CD4-positive, alpha-beta T cell treated with Interleukin-12 subunit alpha and Interleukin-12 subunit beta, for 1 hour (primary cell): ENCODE measurements at places on chromosomes 3 and 15.

DNA sequence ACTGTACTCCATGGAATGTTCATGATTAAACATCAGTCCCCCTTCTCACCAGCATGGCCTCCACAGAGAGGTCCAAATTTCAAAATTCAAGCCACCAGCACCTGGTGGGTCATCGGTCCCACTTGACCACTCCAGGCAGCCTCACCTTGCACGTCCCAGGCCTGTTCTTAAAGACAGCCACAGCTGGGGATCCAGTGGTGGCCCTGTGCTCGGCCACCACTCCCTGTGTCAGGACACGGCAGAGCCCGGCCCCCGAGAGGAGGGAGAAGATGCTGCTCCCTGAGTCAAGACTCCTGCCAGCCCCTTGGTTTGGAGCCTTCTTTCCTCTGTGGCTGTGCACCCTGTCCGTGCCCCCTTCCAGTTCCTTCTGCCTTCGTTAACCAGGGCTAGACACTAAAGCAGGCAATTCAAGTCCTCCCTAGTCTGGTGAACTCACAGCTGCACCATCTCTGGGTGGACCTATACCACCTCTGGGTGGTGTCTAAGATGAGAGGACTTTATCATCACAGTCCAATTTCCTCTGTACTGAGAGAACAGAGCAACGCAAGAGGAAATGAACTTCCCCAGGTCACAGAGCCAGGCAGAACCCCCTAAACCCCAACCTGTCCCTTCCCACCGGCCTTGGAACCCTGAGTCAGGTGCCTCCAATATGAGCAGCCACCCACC is 97.1 kb downstream of the MEGF11 start:
- DNase-seq: no peak

GRCh38 chr3:64141476-64141875 is 83.8 kb downstream of the PRICKLE2 start:
- no peak for DNase-seq

DNA sequence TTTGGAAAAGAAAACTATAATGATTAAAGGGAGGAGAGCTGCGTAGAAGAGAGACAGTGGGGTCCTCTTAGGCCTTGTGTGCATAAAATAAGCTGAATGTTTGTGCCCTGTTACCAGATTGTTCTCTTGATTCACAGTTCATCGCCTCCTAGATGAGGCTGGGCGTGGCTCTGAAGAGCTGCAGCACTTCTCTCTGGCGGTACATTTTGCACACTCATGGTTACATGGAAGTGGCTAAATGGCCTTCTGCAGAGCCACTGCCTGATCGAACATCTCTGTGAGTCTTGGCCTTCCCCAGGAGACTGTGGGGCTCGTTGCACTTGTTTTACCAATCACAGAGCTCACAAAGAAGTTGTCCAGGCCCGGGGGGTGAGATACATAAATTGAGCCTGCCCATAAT is 208.8 kb downstream of the GABRG3 start:
- no peak for DNase-seq

DNA sequence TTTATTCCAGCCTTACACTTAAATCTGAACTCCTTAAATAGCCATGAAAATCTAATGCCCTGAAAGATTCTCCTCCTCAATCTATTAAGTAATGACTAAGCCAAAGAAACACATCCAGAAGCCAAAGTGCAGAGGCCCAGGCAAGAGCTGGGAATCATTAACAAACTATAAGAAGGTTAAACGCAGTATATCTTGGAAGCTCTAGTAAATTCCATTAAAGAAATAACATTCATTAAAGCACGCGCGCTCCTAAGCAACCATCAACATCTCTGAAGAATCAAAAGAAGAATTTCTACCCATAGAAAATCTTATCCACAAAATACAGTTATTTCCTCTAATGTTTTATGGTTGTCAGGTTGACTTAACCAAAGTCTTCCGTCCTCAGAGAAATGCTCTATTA is 29.5 kb downstream of the MB21D2 start:
- no peak for DNase-seq

DNA sequence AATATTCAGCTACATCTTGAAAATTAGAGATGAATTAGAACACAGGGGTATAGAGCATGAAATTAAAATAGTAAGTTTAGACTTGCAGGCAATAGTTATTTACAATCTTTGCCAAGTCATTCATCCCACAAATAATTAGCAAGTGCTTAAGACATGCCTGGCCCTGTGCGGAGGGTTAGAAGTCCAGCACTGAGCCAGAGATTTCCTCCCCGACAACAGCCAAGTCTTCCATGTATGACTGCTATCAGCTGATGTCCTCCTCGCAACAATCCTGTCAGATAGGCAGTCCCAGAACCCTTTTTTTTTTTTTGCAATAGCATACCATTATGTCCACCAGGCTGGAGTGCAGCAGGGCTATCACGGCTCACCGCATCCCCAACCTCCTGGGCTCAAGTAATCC is 14.6 kb downstream of the SIN3A start:
- no peak for DNase-seq

- DNase-seq: peak; percentile 29
These were observed 31.2 kb downstream of the PLA1A start for GRCh38 chr3:119628816-119629445.

DNA sequence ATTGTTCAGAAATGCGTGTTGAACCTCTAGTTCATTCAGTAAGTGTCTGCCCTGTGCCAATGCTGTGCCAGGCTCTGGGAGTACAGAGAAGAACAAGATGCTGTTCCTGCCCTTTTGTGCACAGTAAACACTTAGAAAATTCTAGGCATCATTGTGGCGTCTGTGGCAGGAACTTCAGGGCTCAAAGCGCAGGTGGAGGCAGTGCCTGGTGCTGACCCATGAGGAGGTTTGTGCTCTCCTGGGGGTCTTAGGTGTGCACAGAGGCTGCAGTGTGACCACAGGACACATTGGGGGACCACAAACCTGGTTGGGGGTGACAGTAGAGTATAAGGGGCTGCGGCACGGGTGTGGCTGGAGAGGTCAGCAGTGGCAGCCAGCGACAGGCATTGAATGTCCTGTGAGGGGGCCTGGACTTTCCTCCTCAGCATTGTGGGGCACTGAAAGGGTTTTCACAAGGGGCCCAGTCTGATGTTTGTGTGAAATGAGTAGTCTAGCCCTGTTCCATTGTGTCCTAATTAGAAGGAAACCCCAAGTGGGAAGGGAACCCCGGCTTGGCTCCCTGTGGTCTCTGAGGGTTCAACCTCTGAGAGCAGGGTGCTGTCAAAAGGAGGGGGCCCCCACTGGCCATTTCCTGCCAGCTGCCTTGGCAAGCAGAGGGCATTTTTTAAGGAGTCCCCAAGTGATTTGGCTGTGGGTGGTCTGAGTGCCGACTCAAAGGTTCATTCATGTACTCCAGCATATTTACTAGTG is 20.9 kb downstream of the MRAS start:
- no peak for DNase-seq

- DNase-seq: no peak
These were observed 1012.7 kb upstream of the CADM2 start for GRCh38 chr3:83946049-83946448.

- no peak for DNase-seq
These were observed 58.5 kb downstream of the BBX start for GRCh38 chr3:107581230-107581629.

- no peak for DNase-seq
These were observed 34.5 kb downstream of the RUVBL1 start for GRCh38 chr3:128089135-128089534.

DNA sequence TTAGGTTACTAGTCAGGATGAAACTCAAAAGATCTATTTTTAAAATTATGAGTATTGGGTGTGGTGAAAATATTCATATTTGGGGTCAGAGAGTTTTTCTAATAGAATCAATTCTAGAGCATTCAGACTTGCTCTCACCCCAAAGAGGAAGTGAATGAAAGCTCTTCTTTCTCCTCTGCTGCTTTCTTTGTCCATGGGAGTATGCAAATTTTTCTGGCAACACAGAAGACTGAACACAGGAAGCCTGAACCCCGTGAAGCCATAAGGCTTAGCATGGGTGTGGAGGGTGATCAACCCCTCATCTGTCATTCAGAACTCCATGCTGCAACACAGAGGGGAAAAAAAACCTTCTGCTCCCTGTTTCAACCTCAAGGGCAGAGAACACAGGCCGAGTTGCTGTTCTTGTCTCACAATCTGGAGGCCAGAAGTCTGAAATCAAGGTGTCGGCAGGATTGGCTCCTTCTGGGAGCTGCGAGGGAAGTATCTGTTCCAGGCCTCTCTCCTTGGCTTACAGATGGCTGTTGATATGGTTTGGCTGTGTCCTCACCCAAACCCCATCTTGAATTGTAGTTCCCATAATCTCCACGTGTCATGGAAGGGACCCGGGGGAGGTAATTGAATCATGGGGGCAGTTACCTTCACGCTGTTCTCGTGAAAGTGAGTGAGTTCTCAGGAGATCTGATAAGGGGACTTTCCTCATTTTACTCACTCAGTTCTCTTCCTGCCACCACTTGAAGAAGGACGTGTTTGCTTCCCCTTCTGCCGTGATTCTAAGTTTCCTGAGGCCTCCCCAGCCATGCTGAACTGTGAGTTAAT is 33.7 kb upstream of the CD47 start:
- peak; percentile 83 for DNase-seq

DNA sequence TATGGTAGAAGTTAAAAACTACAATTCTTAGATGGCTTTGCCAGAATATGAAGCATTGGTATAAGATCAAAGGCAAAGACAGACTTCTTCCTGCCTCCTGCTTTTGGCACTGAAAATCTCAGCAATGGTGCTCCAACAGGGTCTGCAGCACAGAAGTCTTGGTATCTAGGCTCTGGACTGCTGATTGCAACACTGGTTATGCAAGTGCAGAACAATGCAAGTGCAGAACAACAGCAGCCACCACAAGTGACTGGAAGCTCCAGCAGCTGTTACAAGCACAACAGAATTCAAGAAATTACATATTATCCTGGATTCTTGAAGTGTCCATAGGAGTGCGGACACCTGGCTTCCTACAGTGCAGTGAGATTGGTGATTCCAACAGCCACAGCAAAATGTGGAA is 33.7 kb downstream of the ZBTB20 start:
- DNase-seq: no peak

DNA sequence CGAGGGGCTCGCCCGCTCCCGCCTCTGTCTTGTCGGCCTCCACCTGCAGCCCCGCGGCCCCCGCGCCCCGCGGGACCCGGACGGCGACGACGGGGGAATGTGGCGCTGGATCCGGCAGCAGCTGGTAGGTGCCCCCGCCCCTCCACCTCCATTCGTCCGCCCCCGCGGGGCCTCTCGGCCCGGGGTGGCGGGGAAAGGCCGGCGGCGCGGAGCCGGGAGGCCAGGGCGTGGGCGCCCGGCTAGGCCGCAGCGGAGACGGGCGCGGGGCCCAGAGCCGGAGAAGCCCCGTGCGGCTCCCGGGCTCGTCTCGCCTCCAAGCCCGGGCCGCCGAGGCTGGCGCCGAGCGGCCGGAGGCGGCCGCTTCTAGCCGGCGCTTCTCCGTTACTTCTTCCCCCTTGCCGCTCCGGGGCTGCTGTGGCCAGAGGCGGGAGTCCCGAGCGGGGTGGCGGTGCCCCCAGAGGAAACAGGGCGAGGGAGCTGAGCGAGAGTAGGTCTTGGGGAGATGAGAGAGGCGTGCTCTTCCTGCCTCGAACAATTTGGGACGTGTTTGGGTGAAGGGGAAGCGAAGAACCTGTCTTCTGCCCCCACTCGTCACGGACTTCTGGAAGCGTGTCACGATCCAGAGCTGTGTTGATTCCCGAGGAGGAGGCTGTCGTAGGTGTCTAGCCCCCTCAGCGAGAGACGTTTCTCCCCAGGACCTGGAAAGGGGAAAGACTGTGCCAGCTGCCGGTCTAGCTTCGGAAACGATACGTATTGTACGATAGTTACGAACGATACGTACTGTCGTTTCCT is 555 bp downstream of the ATP11B start:
- peak; percentile 49 for DNase-seq

- no peak for DNase-seq
These were observed 158.7 kb downstream of the GHSR start for GRCh38 chr3:172289583-172289982.

GRCh38 chr3:41808618-41809017 is 153.3 kb downstream of the ULK4 start:
- no peak for DNase-seq

DNA sequence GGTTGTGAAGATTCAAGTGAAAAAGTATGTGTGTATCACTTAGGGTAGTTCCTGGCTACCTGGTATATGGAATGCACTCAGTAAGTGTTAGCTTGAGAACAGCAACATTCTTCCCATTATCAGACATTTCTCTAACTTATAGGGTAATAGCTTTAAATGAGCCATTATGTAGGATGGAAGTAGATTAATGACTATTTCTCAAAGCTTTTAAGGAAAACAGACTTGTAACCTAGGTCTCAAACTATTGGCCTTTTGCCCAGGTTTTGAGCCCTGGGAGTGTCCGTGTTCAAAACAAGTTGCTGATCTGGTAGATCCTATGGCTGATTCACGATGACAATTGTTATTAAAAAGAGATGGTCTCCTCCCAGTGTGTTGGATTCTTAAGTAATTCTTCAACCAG is 129.1 kb upstream of the UMPS start:
- DNase-seq: no peak
